ENCODE measurements at places on chromosomes 2 and 18.
A peak's percentile ranks its signal among the peaks of the same experiment; 100 is the strongest.

- DNase-seq, result peak; percentile 68
Measured at GRCh38 chr2:199955339-199956061, at the start of the genes MAIP1 and TYW5. Gene MAIP1, plus strand, starts transcription at chr2:199955582. Its CDS starts 217 bp downstream, at chr2:199955799. Gene TYW5, minus strand, starts transcription at chr2:199955491. Its CDS starts 21 bp downstream, at chr2:199955470.

GRCh38 chr2:179349670-179350303 is 85.2 kb upstream of the SESTD1 start:
- no peak for DNase-seq

- DNase-seq, result no peak
Measured at GRCh38 chr2:44186810-44187209, 18.1 kb downstream of the PPM1B start.

- DNase-seq, result no peak
Measured at GRCh38 chr18:29841631-29842030, 1200.9 kb downstream of the DSC3 start.

- DNase-seq, result no peak
Measured at GRCh38 chr18:49490246-49490762, 3.3 kb upstream of the C18orf32 start.

- no peak for DNase-seq
Measured at GRCh38 chr2:103167599-103167998, 405.8 kb downstream of the TMEM182 start.

GRCh38 chr2:151354807-151355206 is 2.6 kb upstream of the TNFAIP6 start:
- DNase-seq, result no peak

- DNase-seq, result no peak
Measured at GRCh38 chr18:54852780-54853675, 24.8 kb downstream of the RAB27B start.

- no peak for DNase-seq
Measured at GRCh38 chr2:172859581-172860335, 124.1 kb downstream of the RAPGEF4 start.

DNA sequence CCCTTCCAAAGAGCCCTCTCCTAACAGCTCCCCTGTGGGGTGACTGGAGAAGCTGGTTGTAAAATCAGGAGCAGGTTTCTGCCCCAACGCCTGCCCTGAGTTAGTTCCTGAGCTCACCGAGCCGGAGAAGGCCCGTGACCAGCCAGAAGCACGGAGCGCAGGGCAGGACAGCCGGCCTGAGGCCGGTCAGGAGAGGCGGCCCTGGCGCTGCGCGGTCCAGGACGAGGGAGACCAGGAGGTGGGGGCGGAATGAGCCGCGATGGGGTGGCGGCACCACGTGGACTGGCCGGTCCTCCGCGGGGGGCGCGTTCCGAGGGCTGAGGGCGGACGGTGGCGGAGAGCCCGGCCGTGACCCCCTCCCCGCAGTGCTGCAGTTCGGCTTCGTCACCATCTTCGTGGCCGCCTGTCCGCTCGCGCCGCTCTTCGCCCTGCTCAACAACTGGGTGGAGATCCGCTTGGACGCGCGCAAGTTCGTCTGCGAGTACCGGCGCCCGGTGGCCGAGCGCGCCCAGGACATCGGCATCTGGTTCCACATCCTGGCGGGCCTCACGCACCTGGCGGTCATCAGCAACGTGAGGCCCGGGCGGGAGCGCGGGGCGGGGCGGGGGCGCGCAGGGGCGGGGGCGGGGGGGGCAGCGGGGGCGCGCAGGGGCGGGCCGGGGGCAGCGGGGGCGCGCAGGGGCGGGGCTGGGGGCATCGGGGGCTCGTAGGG is 29.0 kb downstream of the ANO7 start:
- peak; percentile 16 for DNase-seq

DNA sequence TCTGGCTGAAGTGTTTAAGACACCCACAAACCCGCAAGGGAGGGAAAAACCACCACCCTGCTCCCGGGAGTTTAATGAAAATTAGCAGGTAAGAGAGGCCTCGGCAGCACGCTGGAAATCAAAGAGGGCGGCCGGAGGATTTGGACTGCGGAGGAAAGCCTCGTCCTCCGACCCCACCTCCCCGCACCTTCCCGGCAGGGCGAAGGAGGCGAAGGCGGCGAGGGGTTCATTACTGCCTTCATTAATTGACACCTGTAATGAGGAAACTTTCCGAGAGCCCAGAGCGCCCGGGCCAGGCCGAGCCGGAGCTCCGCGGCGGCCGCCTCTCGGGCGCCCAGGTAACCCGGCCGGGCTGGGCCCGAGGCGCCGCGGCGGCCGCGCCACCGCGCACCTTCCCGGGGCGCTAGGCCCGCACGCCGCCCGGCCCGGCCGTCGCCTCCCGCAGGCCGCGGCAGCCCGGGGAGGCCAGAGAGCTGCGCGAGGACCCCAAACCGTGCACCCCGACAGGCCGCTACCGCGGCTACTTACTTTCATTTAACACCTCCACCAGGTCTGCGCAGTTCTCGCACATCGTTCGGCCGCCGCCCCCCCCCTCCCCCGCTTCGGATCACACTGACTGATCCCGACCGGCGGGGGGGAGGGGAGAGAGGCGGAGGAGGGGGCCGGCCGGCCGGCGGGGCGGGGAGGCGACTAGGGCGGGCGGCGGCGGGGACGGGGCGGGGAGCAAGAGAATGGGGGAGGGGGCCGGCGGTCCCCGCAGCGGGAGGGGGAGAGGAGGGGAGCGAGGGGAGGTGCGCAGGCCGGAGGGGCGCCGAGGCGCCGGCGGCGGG is 550 bp downstream of the USP34 start:
- DNase-seq, result peak; percentile 80

DNA sequence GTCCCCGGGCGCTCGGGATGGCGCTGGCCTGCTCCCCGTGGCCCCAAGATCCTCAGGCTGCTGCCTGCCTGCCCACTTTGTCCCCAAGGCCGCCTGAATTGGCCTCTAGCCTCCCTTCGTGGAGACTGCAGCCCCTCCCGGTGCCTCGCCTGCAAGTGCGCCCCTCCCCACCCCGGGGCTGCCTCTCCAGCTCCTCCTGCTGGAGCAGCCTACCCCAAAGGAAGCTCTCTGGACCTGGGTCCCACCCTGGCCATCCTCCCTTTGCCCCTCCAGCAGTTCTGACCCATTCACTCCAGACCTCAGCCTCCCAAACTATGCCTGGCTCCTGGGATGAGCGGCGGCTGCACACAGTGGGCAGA is 6.2 kb downstream of the ESPNL start:
- DNase-seq, result no peak

- DNase-seq, result no peak
Measured at GRCh38 chr2:7270011-7270431, 352.8 kb downstream of the RNF144A start.

DNA sequence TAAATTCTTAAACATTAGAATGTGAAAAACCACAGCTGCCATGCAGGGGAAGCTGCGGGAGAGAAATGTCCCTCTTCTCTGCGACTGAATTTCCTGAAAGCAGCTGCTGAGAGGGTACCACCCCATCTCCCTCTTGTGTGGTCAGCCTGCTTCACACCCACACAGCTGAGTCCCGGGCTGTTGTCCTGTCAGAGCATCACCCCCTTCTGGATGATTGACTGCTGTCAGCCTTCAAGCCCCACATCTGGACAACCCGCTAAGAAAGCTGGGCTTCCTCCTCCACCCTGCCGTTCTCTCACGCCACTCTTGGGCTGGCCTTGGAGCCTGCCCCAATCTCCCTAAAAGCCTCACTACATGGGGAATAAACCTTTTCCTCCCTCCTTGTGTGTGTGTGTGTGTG is 26.0 kb downstream of the SH3YL1 start:
- no peak for DNase-seq

DNA sequence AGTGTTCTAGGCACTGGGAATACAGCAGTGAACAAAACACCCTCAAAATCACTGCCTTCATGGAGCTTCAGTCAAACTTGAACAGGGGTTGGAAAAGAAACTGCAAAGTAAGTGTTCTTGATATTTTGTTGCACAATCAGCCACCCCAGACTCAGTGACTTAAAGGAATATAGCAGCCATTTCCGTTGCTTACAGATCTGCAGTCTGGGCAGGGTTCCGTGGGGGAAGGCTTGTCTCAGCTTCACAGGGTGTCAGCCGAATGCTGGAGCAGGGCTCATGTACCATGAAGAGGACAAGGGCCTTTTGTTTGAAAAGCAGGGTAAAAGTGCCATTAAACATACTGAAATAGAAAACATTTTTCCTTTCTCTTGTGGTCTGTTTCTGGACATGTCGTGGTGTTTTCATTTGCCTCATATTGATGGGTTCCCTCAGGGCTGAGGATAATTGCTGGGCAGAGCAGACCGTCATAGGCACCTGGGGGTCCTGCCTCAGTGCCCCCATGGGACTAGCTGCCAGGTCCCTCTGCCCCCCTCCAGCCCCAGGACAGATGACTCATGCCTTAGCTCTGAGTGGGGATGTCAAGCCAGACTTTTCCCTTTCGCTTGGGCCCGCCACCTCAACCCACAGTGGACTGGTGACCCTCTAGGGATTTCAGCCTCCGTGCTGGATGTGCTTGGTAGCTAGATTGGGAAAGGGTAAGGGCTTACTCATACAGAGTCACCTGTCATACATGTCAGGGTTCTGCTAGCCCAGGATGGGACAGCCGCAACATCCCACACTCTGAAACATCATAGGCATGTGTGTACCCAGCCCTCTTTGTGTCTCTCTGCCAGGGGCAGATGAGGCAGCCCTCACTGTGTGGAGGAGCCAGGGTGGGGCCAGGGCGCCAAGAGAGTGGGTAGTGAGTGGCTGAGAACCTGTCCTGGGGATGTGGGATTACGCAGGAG is 96.5 kb downstream of the PTPRM start:
- no peak for DNase-seq

DNA sequence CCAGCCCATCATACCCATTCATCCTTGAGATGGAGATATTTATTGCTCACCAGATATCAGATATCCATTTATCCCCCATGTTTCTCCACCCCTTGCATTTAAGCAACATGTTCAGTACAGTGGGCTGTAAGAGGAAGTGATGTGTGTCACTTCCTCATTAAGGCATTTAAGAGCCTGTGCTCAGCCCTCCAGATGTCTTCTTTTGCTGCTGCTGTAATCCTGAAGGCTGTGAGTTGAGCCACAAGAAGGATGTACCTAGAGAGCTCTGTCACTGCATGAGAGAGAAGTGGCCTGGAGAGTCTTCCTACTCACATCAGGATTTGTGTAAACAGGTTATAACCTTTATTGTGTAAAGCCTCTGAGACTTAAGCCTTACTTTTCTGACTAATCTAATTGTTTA is 151.8 kb upstream of the UNC80 start:
- DNase-seq, result no peak

GRCh38 chr2:85600951-85601770 is 1.3 kb downstream of the TMEM150A start:
- no peak for DNase-seq

- DNase-seq, result no peak
Measured at GRCh38 chr2:133433455-133434451, 134.5 kb downstream of the NCKAP5 start.

DNA sequence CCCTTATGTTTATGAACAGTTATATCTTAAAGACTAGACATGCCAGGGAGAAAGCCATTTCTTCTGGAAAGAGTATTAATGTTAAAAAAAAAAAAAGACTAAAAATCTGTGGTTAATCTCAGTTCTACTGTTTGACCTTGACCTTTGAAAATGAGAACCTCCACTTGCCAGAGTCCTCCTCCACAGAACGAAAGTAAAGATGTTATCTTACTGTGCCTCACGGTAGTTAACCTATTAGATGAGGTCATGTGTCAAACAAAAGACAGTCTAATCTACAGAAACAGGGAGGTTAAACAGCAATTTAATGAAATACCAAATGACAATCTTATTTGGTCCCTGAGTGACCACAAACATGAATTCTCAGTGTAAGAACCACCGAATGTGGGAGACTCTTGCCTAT is 51.2 kb downstream of the SLC14A2 start:
- no peak for DNase-seq

GRCh38 chr2:216606551-216607276 is 26.5 kb upstream of the IGFBP2 start:
- DNase-seq, result no peak

- no peak for DNase-seq
Measured at GRCh38 chr2:85287721-85288120, 40.1 kb downstream of the TGOLN2 start.

DNA sequence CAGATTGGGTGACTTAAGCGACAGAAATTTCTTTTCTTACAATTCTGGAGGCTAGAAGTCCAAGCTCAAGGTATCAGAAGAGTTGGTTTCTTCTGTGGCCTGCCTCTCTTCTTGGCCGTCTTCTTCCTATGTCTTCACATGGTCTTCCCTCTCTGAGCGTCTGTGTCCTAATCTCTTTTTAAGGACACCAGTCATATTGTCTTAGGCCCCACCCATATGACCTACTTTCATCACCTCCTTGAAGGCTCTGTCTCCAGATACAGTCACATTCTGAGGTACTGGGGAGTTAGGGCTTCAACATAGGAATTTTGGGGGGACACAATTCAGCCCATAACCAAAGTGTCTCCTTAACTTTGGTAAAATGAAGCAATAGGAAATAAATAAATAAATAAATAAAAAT is 110.9 kb upstream of the EPC2 start:
- no peak for DNase-seq

GRCh38 chr2:77314721-77315120 is 207.5 kb downstream of the LRRTM4 start:
- no peak for DNase-seq

GRCh38 chr2:60596411-60596810 is 43.0 kb upstream of the BCL11A start:
- no peak for DNase-seq

DNA sequence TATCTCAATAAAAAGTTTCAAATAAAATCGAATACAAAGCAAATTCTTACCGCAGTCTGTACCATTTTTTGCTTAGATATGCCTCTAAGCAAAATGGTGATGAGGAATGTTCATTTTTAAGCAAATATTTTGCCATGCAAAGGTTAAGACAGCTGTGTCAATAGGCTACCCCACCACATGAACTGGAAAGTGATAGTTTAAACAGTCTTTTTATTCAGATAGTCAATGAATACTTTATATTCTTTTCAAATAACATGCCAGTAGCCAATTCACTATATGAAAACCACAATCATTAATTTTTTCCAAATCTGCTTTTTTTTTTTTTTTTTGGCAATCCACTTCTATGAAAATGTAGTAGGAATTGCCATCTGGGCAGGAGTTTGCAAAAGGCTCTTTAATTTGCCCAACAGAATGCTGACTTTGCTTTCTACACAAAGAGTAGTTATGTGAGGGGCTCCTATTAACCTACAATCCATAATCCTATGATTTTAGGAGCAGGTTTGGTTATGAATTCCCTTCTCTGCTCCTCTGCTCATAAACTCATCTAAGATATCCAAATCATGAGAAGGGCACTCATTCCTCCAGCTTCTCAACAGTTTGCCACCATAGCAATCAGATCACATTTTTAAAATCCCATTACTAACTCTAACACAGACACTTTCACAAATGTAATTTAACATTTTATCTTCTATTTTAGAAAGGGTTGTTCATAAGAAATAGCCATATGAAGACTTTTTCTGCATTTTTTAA is 69.2 kb downstream of the SLC40A1 start:
- no peak for DNase-seq

DNA sequence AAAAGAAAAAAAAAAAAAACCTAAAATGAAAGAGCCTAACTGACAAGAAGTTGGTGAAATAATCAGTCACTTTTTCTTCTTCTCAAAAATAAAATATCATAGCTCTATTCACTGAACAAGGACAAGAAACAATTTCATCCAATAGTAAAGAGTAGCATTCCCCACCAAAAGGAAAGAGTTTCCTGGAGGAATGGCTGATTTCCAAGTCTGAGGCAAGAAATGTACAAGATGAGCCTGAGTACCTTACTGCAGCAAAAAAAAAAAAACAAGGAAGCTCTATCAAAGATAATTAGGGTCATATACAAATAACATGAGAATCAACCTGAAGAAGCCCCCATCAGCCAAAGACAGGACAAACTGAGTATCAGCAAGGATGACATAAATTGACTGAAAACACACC is 11.5 kb downstream of the ROCK1 start:
- no peak for DNase-seq

Data from T-helper 9 cell (primary cell).